Activated T-cell treated with anti-CD3 and anti-CD28 coated beads for 24 hours (primary cell): ENCODE measurements at places on chromosomes 1 and 21.

- no peak for DNase-seq
Measured at GRCh38 chr21:19776076-19776475, 1222.1 kb upstream of the NCAM2 start.

GRCh38 chr1:204853436-204853835 is 17.2 kb upstream of the NFASC start:
- DNase-seq = no peak

DNA sequence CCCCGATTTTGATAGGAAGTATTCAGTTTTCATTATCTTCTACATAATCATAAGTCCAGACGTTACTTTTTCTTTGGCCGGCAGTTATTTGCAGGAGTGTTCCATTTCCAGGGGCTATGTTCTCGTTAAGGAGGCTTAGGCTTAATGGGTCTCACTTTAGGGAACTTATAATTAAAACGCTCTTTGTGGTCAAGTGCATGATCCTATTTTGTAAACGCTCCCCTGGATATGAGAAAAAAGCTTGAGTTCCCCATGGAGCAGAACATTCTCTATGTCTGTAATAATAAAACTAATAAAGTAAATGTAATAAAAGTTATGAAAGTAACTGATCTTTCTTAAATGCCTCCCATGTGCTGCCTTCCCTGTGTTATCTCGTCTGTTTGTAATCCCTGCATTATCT is 48.7 kb upstream of the GPR153 start:
- DNase-seq = no peak

DNA sequence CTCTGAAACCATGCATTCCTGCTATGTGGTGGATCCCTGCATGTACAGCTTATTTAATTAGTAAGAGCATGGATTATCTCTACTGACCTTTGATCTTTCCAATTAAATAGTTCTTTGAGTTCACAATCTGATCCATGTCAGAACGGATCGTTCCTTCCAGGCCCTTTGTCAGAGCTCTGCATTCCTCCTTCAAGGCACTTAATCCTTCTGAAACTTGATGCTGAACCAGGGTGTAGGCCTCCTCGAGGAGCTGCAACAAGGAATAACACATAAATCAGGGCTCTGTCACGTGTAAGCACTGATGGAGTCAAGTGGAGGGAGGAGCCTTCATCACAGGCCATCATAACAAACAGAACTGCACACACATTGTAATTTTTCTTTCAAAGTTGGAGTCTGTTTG is 68.4 kb upstream of the EDEM3 start:
- no peak for DNase-seq

- no peak for DNase-seq
Measured at GRCh38 chr1:157034137-157034800, 11.3 kb downstream of the ARHGEF11 start.

DNA sequence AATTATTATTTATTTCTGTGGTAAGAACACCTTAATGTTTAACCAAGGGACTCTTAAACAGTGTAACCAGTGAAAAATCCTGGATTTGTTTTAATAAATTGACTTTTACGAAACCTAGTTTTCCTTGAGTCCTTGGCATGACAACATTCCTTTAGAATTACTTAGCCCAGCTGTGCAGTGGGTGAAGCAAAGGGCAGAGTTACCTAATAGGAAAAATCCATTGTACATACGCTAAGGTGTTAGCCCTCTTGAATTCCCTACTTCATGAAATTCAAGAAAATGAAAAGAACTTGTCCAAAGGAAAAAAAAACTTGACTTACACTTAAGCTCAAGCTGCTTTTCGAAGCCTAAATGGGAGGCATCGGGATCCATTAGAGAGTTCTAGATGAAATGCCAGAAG is 852.0 kb upstream of the ADAMTS5 start:
- no peak for DNase-seq

- DNase-seq = no peak
Measured at GRCh38 chr1:194056169-194056568, 869.8 kb upstream of the B3GALT2 start.

DNA sequence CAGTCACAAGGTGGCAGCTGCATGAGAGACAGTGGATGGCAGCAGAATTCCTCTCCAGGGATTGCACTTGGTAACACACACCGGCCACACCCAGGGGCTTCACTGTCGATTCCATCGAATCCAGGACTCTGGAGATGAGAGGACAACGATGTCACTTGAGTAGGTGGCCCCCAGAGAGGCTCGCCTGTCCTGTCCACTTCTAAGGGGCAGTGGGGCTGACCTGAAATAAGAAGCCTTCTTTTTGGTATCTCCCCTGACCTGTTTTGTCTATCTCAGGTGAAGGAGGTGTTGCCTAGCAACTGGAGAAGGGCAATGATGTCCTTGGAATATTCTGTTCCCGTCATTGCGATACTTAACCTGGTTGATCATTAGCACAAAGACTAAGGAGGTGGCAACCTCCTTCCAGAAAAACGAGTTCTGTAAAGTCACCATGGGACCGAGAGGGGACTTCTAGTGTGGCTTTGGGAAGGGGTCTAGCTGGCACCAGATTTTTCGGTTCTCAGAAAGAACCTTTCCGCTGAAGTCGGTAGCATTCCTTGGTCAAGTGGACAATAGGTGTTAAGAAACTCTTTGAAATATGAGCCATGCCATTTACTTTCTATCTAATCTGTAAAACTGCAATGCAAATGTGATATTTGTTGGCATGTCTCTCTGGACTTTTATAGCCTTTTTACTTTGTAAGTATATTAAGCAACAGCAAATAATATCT is 85.2 kb upstream of the TMPRSS2 start:
- no peak for DNase-seq

- no peak for DNase-seq
Measured at GRCh38 chr1:39130325-39130724, 74.2 kb upstream of the MACF1 start.

DNA sequence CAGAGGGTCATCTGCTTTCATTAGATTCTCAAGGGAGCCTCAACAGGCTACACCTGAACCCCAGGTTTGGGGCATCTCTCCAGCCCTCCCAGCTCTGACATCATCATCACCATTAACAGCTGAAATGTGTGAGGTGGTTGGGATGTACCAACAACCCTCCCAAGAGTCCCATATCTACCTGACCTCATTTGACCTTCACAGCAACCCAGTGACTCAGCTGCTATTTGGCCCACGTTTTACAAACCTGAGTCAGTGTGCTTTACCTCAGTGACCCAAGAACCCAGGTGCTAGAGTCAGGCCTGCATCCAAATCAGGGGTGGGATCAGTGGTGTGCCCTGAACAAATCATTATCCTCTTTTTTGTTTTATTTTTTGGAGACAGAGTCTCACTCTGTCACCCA is 53.3 kb upstream of the TINAGL1 start:
- no peak for DNase-seq

GRCh38 chr1:15110128-15110866 is 43.2 kb upstream of the TMEM51 start:
- DNase-seq = no peak

- no peak for DNase-seq
Measured at GRCh38 chr1:246078126-246078887, 428.8 kb downstream of the SMYD3 start.

DNA sequence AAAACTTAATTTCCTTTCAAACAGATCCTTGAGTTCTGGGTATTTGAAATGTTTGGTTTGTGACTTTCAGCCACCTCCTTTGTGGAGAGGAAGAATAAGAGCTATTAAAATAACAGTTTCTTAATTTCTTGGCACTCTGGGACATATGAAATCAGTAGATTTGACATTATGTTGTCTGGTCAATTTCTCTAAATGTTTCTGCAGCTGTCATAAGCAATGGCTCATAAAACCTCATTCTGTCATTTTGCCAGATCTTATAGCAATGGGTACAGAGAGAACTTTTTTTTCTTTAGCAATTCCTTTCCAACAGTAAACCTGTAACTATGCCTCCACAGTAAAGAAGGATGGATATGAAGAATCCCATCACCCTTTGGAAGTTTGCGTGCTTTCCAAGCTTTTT is 52.6 kb downstream of the LAMC1 start:
- DNase-seq = no peak

DNA sequence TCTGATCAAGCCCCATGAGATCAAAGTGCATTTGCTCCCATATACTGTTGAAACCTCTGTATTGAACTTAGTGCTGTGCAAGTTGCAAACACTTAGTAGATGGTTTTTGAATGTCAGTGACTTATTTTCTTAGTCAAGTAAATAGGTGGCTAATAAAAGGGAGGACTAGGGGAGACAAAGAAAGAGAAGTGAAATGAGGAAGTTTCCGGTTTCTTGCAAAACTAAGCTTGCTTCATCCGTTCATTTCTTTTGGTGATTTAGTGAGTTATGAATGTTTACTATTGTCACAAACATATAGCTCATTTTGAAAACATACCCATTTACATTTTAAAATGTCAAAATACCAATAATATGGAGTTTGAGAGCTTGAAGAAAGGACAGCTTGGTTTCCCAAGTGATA is 23.0 kb downstream of the ADAMTS5 start:
- no peak for DNase-seq

DNA sequence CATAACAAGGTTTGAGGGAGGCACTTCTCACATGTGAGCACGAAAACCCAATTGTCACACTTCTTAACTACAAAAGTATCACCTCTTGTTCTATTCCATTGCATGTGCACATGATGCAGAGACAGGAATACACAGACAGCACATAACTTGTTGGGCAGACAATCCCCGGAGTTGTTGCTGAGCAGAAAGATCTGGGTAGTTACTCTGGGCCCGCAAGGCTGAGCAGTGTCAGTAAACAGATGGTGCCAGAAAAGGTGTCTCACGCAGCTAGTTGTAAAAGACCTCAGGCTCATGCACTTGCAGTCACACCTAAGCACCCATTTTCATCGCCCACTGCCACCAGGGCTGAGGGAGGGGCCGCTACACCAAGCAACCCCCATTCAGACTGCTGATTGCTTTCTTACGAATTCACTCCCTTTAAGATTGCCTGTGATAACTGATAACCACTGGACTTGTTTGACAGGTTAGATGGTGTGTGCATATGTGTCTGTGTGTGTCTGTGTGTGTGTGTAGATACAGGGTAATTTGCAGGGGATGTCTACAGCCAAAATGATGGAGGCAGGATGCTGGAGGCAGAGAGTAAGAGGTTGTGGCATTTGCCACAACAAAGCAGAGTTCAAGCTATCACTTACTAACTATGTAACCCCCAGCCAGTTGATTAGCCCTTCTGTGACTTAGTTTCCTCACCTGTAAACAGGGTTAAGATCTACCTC is 4.2 kb downstream of the LGR6 start:
- no peak for DNase-seq

- no peak for DNase-seq
Measured at GRCh38 chr1:244180256-244180655, 129.2 kb downstream of the ZBTB18 start.
